ENCODE measurements at places on chromosomes 5 and 9.

- no peak for DNase-seq
Measured at GRCh38 chr9:613771-614347, 227.6 kb upstream of the DMRT1 start.

DNA sequence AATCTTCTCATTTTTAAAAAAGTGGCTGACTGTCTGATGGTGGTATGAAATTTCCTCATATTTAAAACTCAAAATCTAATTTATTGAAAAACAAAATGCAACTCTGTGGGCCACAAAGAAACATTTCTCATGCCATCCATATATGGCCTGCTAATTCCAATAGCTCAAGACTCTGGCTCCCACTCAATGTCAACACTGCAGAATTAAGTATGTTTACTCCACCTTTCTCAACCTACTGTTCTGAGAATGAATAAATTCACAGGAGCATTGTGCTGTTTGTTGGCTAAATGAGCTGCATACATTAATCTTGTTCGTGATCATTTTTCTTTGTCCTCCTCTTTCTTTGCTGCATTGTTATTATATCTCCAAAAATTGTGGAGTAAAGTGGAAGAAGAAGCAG is 79.5 kb upstream of the GABRG2 start:
- DNase-seq, result no peak

DNA sequence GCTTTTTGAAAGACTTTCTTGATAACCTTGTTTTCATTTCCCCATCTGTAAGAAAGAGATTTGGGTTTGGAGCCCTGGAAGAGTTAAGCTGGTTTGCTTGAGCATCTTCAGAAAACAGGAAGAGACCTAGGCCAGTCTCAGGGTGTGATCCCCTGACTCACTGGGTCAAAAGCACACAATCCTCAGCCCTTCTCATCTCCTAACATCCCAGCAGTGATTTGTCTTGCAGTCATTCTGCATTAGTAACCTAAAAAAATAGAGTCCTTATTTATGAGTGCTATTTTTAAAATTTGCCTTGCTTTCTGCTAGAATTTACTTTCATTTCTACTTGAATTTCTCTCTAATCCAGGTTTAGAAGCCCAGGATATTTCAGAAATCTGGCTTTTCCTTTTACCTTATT is 16.4 kb upstream of the ARSB start:
- no peak for DNase-seq

- no peak for DNase-seq
Measured at GRCh38 chr5:178063277-178063676, 50.1 kb upstream of the N4BP3 start.

GRCh38 chr5:107289030-107289714 is 381.6 kb downstream of the EFNA5 start:
- no peak for DNase-seq

DNA sequence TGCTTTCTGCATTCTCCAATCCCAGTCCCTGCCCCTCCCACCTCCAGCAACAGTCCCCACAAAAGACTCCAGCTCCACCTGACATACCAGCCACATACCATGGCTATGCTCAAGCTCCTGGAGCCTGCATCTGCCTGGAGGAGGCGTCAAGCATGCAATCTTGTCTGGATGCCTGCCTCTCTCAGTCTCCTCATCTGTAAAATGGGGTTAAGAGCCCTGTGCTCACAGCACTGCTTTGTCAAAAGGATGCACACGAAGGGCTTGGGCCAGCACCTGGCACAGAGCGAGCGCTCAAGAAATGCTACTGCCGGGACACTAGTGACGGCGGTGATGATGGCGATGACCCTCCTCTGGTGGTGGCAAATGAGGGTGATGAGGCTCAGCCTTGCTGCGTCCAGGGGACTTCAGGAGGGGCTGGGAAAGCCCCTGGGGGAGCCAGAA is 202.9 kb upstream of the IER5L start:
- no peak for DNase-seq

DNA sequence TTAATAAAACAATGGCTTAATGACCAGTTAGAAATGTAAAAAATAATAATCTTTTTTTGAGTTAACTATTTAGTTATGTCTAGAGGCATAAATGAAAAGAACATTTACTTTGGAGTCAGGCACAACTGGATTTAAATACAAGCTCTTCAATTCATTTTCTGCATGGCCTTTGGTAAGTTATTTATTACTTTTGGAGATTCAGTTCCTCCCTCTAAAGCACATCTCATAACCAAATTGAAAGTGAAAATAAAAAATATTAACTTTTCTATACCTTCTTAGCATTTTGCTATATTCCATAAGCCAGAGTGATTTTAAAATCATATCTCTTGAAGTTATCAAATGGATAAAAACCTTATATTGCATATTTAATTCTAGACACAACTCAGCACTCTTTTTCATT is 434.9 kb upstream of the SMARCA2 start:
- no peak for DNase-seq

DNA sequence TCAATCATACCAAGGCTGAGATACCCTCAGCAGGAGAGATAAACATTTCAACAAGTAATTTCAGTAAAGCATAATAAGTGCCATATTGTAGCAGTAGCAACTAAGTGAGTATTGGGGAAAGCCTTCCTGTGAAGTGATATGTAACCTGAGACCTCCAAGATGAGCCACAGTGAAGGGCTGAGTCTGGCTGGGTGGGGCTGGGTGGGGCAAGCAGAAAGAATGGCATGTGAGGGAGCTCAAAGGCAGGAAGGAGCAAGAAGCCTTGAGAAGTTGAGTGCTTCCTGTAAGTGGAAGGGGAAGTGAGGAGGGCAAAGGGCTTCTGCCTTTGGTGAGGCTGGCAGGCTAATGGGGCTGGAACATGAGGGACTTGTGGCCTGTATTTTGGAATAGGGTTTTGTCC is 19.7 kb upstream of the ASTN2 start:
- DNase-seq, result no peak

DNA sequence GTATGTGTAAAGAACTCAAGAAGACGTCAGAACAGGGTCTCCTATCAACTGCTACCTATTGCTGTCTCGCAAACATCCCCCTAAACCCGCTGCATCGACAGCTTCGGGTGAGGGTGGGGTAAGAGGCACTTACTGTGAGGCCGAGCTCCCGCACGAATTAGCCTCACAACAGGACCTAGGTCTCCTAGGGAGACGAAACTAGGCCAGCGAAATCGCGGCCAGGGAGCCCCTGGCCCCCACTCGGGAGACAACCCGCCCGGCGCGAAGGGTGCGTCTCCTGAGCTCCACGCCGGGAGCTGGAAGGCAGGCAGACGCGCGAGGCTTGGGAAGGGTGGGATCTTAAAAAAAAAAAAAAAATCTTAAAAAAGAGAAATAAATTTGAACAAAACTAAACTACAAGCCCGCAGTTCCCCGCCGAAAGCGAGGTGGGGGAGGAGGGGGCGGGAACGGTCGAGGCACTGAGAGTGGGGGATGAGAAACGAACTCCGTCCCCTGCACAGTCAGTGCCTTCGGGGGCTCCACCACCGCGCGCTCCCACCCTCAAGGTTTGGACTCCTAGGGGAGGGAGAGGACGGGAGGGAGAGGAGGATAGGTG is 33.0 kb upstream of the NFIB start:
- DNase-seq, result no peak

- no peak for DNase-seq
Measured at GRCh38 chr9:13282998-13283397, 3.5 kb upstream of the MPDZ start.

GRCh38 chr5:81817980-81818379 is 67.1 kb upstream of the SSBP2 start:
- DNase-seq, result no peak

DNA sequence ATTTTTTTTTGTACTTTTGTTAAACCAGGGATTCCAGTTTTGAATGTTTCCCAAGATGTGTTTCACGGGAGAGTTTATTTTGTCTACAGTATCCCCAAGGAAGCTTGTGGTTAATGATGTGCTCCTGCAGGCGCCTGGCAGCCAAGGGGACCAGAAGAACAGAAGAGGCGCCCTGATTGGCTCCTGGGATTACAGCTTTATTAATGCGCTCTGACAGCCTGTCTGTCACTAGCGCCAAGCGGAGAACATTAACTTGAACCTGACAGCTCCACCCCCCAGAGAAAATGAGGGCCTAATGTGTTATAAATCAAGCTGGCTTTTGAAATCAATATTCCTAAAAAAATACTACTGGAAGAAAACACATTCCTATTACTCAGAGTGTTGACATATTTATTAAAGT is 5.0 kb upstream of the FBXL7 start:
- DNase-seq, result no peak

GRCh38 chr5:138177941-138178515 is 402 bp downstream of the BRD8 start:
- no peak for DNase-seq

- DNase-seq, result no peak
Measured at GRCh38 chr9:14311956-14312685, 1.8 kb downstream of the NFIB start.

DNA sequence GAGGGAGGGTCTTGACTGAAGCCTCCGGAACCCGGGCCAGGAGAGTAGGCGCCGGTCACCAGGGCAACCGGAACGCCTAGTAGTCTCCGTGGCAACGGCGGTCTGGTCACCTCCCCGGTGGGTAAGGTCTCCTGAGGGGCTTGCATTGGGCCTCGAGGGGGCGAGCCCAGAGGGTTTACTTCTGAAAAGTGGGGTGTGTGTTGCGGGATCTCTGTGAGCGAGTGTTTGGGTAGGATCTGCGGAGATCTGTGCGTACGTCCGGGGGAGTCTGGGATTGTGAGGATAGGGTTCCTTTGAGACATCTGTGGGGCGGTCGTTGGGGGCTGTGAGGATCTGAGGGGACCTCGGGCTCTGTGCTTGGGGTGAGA is at the start of gene FAM221B:
Gene FAM221B, minus strand, starts transcription at position 17 of the 368 bp plus-strand sequence. CDS start 2,571 bp downstream, outside the sequence.
- DNase-seq, result no peak

DNA sequence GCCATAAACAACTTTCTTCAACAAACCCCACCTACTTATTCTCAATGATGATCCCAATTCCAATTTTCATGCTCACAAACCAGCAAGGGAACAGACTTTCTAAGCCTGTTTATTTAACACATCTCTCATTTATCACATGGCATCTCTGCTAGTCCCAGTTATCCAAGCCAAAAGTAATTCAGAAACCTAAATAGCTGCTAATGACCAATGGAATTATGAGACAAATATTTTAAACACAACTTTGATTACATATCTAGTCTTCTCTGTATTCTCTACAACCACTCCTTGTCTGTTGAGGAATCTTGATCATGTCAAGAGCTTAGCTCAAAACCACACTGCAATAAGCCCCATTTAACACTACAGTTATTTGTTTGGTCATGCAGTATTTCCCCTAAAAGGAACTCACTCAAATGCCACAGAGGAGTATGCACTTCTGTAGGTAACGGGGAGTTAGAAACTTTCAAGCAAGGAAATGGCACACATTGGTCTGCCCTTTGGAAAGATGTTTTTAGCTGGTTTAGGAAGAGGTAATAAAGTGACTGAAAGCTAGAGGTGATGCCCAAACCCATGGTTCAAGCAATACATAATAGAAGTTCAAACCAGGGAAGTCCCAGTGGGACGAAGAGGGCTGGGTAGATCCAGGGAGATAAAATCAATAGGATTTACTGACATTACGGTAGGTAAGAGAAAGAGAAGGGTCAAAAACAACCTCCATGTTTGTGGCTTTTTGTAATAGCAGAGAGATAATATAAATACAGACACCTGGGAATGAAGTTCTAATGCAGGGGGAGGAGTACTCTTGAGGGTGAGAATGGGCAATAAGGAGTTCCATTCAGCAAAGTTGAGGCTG is 42.1 kb upstream of the HTR4 start:
- no peak for DNase-seq

DNA sequence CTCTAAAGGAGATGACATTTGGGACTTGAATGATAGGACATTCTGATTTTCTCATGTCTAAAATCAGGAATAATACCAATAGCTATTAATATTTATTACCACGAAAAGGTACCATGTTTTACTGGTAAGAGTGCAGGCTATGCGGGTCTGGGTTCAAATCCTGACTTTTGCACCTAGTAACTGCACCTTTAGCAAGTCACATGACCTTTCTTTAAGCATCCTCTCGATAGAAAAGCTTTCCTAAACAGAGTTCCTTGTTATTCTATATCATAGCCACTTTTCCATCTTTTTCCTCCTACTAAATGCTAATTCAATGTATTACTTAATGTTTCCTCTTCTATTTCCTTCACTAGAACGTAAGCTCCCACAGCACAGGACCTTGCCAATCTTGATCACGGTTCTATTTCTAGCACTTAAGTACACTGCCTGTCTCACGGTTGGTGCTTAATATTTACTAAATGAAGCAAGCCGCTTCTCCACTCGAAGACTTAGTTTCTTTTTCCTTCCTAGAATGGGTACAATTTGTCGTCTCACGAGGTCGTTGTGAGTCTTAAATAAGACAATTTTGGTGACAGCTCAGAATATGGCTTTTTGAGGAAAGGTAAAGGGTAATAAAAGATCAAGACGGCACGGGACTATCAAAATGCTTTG is 816 bp downstream of the RBM18 start:
- DNase-seq, result no peak

- no peak for DNase-seq
Measured at GRCh38 chr9:111051400-111051799, 13.1 kb upstream of the LPAR1 start.

DNA sequence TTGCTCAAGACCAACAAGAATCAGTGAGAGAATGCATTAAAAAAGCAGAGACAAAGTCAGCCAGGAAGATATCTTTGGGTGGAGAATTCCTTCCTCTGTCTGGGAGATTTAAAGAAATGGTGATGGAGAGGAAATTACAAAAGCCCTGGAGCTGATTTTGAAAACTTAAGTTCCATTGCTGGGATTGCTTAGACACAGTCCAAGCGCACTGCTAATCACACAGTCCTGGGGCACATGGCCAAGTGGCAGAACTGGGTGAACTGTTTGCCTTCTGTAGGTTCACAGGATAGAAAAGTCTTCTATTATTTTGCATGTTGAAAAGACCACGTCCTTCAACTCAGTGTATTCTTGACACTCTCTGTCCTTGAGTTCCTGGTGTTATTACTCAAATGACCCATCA is 284.9 kb upstream of the FBXL7 start:
- DNase-seq, result no peak

GRCh38 chr9:88766778-88767503 is 224.3 kb upstream of the S1PR3 start:
- no peak for DNase-seq

DNA sequence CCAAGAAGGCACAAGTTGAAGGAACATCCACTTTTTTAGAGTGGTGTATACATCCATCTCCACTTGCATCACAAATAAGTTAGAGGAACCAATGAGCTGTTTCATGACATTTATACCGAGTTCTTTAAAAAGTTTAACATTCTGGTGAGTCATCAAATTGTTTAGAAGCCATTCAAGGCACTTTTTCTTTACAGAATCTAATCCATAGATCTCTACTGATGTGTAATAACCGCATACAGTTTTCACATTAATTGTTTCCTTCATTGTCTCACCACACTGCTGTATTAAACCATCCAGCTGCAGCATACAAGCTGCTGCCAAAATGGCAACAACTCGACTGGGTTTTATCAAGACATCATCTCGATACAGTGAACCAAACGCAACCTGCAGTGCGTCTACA is 744 bp downstream of the GMCL2 start:
- DNase-seq, result no peak

DNA sequence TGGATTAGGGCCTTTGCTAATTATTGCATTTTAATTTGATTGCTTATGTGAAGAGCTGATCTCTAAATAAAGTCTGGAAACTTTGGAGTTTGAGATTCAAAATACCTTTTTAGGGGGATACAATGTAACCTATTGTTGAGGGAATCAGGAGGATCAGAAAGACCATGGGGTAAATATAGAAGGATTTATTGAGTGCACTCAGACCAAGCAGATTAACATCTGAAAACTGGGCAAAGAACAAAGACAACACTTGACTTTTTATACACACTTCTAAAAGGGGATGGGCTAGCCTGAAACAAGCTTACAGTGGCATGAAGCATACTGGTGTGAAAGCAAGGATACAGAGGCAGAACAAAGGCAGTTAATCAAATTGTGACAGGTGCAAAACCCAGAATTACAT is 174.3 kb downstream of the MRPS30 start:
- no peak for DNase-seq

- DNase-seq, result no peak
Measured at GRCh38 chr9:117247266-117247665, 167.6 kb downstream of the ASTN2 start.
